DMS53 (cell line): ENCODE measurements at places on chromosomes 12 and 14.

GRCh38 chr12:51921017-51921725, 13.9 kb downstream of the ACVRL1 start:
- DNase-seq, result no peak

- no peak for DNase-seq
These were observed 130.8 kb downstream of the TMX1 start for GRCh38 chr14:51370758-51371386.

DNA sequence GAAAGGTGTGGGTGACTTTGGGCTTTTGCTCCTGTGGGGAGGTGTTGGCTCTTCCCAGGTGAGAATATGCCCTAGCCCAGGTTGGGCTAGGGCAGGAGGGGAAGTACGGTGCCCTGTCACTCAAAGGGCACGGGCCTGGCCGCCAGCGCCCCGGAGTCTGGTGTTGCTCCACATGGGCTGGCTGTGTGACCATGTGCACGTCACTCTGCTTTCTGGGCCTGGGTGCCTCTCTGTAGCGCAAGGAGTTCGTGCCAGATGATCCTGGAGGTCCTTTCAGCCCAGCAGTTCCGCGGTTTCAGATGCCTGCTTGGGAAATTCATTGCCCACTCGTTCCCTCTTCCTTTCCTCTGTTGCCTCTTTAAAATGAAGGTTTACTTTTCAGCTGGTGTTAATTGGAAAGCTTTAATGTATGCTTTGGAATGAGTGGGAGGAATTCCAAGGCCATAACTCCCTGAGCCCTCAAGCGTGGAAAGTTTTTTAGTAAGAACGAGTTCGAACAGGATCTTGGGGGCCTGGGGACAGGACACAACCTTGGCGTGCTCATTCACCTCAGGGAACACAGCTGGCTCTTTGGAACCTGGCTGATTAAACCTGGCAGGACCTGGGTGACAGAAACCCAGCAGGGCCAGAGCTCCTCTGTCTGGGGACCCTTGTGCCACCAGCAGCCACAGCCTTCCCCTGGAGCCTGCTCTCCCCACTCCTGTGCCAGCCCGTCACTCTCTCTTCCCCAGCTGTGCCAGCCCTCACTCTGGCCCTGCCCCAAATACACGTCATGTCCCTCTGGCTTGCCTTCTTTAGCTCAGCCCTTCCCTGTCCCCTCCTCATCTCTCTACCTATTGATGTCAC, 42.8 kb downstream of the TSPAN9 start:
- no peak for DNase-seq

DNA sequence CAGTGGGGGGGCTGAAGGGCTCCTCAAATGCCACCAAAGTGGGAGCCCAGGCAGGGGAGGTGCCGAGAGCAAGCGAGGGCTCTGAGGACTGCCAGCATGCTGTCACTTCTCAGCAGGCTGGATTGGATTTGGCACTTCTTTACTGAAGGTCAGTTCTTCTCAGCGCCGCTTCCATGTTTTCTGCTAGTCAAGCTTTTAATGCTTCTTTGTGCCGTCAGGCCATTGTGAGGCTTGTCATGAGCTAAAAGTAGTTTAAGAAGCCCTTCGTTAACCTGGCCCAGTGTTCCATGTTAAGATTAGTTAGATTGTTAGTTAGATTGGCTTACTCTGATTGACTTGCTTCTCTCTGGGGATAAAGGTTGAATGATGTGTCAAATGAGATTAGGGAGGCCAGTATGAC, 13.4 kb downstream of the GABARAPL1 start:
- no peak for DNase-seq

- no peak for DNase-seq
These were observed 425.9 kb upstream of the TBX3 start for GRCh38 chr12:115109863-115110262.

DNA sequence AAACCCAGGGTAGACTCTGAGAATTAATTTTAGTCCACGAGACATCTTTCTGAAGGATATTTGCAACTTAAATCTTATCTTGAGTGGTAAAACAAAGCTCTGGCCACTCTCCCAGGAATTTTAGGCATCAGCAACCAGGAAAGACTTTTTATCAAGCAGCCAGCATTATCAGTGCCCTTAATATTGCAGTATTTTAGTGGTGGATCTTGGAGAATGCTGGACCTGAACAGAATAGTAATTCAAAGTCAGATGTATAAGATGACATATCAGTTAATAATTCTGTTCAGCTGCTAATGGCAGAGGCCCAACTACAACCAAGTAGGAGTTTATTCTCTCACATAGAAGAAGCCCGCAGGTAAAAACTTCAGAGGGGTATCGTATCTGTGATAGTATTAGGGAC, 59.0 kb upstream of the CRY1 start:
- no peak for DNase-seq

- no peak for DNase-seq
These were observed 20.5 kb upstream of the CLMN start for GRCh38 chr14:95340201-95340697.

GRCh38 chr14:74582910-74583581, 29.0 kb downstream of the LTBP2 start:
- peak; percentile 52 for DNase-seq

DNA sequence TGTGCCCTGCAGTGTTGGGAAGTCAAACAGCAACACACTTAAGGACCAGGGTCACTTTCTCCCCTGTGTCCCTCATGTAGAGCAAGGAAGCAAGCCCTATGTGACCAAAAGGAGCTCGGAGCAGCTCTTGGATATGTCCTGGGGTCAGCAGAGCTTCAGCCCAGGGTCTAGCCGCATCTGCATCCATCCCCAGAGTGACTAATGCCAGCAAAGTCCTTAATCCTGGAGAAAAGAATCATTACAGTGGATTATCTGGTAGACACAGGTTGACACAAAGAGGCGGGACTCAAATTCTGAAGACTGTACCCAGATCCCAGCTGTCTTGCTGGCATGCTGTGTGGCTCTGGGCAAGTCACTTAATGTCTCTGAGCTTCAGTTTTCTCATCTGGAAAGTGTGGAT, 239.1 kb upstream of the PWP1 start:
- no peak for DNase-seq

GRCh38 chr12:122144885-122145284, 29.1 kb downstream of the IL31 start:
- no peak for DNase-seq

GRCh38 chr12:99232324-99232723, 415.2 kb upstream of the GARIN6 start:
- no peak for DNase-seq

GRCh38 chr12:109697877-109698468, 15.7 kb upstream of the FAM222A start:
- DNase-seq, result no peak

- DNase-seq, result no peak
These were observed 7.5 kb downstream of the HAL start for GRCh38 chr12:95988506-95989275.

- DNase-seq, result no peak
These were observed 26.3 kb upstream of the ULK1 start for GRCh38 chr12:131867891-131868675.

- DNase-seq, result no peak
These were observed 20.4 kb downstream of the ASPG start for GRCh38 chr14:104105822-104106470.

GRCh38 chr14:102501751-102502315, 7.7 kb downstream of the ANKRD9 start:
- DNase-seq, result no peak

- no peak for DNase-seq
These were observed 3.0 kb downstream of the SETD1B start for GRCh38 chr12:121806546-121807423.

- no peak for DNase-seq
These were observed 87.2 kb downstream of the C12orf75 start for GRCh38 chr12:105417732-105418131.

DNA sequence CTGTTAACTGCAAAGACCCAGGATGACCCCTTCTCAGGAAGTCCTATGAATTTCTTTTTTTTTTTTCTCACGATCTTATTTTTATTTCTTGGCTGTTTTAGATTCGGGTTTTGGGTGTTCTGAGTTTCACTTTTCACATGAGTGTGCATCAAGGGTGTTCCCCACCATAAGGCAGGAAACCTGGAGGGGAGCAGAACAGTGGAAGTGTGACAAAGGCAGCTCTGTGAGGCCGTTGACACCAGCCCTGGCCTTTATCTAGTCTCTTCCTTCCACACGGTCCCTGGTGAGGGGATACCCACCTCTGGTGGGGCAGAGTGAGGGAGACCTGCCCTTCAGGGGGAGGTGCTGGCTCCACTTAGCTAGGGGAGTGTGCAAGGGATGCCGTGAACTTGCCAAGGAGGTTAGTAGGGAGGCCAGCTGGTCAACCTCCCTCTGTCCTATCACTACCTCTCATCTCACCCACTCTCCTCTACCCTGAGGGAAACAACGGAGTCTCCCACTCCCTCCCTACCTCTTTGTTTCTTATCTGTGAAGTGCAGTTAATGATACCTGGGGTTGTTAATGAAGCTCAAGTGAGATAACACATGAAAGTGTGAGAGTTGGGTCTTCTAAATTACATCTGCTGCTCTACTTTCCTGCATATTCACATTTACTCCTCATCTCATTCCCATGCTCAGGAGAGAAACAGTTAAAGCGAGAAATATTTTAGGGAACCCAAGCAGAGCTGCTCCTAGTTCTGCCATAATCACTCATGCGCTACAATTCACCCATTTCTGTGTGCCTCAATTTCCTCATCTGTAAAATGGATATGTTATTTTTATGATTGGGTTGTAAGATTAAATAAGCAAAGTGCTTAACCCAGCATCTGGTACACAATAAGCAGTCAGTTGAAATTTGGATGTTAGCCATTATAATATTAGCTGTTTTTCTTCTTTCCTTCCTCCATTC, 4.4 kb upstream of the GALNT6 start:
- DNase-seq, result no peak

- peak; percentile 88 for DNase-seq
These were observed 58.5 kb upstream of the TMPO start for GRCh38 chr12:98456576-98457573.

- DNase-seq, result no peak
These were observed 756.6 kb downstream of the NOVA1 start for GRCh38 chr14:25841226-25841625.

GRCh38 chr12:96980991-96981414, 73.9 kb downstream of the NEDD1 start:
- peak; percentile 54 for DNase-seq

- no peak for DNase-seq
These were observed 78.9 kb upstream of the DICER1 start for GRCh38 chr14:95236221-95236620.

GRCh38 chr14:78440356-78440894, 270.3 kb downstream of the NRXN3 start:
- DNase-seq, result no peak

DNA sequence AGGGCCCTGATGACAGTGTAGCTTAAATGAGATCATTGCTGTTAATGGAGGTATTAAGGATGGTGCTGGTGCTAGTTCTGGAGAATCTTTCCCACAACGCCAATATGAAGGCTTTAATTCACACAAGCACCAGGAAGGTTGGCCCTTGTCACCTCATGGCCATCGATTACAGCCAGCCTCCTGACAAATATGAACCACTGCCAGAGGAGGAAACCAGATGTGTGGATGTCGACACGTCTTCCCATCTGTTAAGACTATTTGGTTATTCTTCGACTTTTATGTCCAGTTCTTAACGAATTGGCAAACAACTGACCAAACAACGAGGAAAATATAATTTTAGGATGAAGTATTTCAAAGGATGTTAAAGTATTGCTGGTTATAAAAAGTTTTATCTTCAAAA, 79.5 kb downstream of the PIK3C2G start:
- DNase-seq, result no peak

DNA sequence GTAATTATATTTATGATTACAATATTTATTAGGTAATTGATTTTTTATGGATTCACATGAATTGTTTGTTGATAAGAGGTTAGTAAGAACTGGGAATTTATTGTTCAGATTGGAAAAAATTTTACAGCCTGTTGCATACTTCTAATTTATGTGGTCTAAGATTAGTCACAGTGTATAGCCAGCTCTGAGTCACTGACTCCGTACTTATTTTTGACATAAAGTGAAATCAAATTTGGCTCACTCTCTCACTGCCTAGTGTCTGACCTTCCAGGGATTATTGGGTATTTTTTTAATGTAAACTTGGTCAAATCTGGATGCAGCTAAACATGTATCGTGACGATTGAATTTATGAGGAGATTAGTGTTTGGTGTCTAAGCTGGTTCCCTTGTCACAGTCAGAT, 109.3 kb downstream of the PTPRQ start:
- DNase-seq, result no peak

DNA sequence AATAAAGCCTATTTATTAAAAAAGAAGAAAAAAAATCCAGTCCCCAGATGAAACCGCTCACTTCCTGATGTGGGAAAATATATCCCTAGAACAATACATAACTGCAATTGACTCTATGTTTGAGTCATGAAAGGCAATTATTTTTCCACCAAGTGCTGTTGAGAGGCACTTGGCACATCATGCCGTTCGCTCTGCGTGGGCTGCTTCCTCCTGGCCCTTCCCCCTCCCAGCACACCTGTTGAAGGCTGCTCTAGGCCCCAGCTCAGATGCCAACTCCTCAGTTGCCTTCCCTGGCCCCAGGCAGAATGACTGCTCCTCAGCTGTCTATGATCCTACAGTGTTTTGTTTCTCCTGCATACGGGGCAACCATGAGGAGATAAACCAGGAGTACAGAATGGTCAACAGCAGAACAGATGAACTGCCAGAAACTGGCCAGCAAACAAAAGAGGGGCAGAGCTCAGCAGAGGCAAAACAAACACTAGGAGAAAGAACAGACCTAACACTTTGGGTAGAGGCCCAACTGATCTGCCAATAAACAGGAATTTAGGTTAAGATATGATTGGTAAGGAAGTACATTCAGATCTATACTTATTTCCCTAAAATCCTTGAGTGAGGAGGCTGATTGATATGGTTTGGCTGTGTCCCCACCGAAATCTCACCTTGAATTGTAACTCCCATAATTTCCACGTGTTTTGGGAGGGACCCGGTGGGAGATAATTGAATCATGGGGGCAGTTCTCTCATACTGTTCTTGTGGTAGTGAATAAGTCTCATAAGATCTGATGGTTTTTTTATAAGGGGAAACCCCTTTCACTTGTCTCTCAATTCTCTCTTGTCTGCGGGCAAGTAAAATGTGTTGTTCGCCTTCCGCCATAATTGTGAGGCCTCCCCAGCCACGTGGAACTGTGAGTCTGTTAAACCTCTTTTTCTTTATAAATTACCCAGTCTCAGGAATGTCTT, 58.6 kb downstream of the SLC38A1 start:
- peak; percentile 100 for DNase-seq

DNA sequence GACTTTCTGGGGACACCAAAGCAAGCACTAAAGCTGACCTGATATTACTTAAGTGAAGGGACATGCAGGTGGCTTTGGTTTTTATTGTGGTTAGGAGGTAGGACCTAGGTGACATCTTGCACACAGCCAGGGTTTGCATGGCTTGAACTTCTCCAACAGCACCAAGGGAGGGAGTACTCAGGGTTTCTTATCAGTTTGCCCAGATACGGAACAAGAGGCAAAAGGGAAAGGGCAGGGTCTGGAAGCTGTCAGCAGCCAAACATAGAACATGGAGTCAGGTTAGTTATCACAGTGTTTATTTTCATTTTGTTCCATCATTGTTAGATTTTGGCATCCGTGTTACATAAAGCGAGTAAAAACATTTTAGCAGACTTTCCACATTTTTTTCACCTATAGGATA, 186.3 kb upstream of the CLEC14A start:
- DNase-seq, result no peak
